Fibroblast of pulmonary artery (primary cell): ENCODE measurements at places on chromosomes 13 and 19.

DNA sequence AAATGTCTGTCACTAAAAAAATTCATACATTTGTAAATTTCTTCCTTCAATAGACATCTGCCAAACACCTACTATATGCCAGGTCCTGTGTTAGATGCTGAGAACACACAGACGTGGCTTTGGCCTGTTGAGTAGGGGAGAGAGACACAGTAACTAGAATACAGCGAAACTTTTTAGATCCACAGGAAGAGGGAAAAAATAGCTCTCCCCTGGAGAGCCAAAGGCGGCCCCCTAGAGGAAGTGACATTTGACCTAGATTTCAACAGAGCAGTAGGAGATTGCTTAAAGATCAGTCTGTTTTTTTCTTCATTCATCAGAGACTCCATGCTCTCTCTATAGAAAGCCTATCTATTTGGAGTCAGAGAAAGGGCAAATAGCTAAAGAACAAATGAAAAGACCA lies 11.3 kb downstream of the LCP1 start:
- peak; percentile 51 for DNase-seq

- DNase-seq: peak; percentile 57
Observed at GRCh38 chr13:19587635-19588300, 26.4 kb upstream of the TPTE2 start.

DNA sequence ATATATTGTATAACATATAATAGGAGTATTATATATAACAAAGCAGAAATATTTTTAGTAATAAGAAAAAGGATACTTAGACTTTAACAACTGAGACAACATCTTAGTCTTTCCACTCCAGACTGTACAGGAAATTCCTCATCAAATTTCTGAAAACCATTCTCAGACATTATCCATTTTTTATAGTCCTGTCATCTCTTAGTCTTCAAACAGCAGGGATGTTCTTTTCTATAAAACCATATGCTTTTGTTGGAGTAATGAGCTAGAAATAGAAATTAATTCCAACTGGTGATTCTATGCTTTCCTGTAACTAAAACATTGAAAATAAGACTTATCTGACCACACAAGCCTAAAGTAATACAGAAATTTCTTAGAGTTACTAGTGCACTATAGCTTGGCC lies 82.2 kb upstream of the CSNK1A1L start:
- DNase-seq: peak; percentile 26

- no peak for DNase-seq
Observed at GRCh38 chr19:55406091-55406825, 1.3 kb downstream of the UBE2S start.

- DNase-seq: no peak
Observed at GRCh38 chr13:35824395-35824794, 306.8 kb downstream of the DCLK1 start.

- peak; percentile 90 for DNase-seq
Observed at GRCh38 chr13:36420437-36420891, 11.8 kb upstream of the CCNA1 start.

- DNase-seq: no peak
Observed at GRCh38 chr13:92591117-92591516, 635.5 kb upstream of the GPC6 start.

GRCh38 chr19:18290302-18291018 lies 9.0 kb upstream of the JUND start:
- peak; percentile 60 for DNase-seq

- DNase-seq: peak; percentile 40
Observed at GRCh38 chr13:110812121-110812868, 98.8 kb downstream of the ING1 start.

- peak; percentile 90 for DNase-seq
Observed at GRCh38 chr13:67023130-67023876, 206.8 kb downstream of the PCDH9 start.

GRCh38 chr19:13975870-13976269 lies 23.6 kb downstream of the DCAF15 start:
- no peak for DNase-seq

DNA sequence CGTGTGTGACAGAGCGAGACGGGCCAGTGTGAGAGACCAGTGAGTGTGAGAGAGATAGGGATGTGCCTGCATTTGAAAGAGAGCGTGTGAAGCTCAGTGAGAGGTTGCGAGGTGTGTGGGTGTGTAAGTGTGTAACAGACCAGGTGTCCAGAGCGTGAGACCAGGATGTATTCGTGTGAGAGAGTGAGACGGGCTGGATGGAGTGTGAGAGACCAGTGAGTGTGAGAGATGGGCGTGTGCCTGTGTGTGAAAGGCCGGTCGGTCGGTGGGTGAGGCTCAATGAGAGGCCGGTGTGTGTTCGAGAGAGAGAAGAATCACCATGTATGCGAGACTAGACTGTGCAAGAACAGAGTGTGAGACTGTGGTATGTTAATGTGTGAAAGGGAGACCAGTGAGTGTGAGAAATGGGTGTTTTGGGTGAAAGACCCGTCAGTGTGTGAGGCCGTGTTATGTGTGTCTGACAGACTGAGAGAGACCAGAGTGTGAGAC lies 679 bp downstream of the ZNF471 start:
- no peak for DNase-seq
